ENCODE measurements at places on chromosomes 2 and 18. TPM values are rescaled to one million over a fixed set of nuclear protein-coding genes. Genes with fewer than 3 reads are reported as not detected.

UBE2F gene
- total RNA-seq: 59.8 TPM

NHEJ1 gene
- total RNA-seq: 22.7 TPM

PCARE gene
- not detected for total RNA-seq

RBM44 gene
- total RNA-seq: 0.43 TPM

C2orf80 gene
- 1.3 TPM for total RNA-seq

LYPD6 gene
- 8.9 TPM for total RNA-seq

LIMS2 gene
- total RNA-seq: 4.9 TPM

TTN gene
- total RNA-seq: 9.7 TPM

STEAP3 gene
- total RNA-seq: 22.2 TPM

RNU2-63P gene
- total RNA-seq: 6.6 TPM

GKN2 gene
- total RNA-seq: not detected

SPP2 gene
- total RNA-seq: not detected

EMILIN1 gene
- total RNA-seq: 2.9 TPM

PPM1B gene
- total RNA-seq: 126 TPM

SYT4 gene
- 9.7 TPM for total RNA-seq
